ENCODE measurements at places on chromosomes 12 and 14.

GRCh38 chr12:110565894-110566871, 16.9 kb downstream of the PPTC7 start:
- peak; percentile 21 for DNase-seq

DNA sequence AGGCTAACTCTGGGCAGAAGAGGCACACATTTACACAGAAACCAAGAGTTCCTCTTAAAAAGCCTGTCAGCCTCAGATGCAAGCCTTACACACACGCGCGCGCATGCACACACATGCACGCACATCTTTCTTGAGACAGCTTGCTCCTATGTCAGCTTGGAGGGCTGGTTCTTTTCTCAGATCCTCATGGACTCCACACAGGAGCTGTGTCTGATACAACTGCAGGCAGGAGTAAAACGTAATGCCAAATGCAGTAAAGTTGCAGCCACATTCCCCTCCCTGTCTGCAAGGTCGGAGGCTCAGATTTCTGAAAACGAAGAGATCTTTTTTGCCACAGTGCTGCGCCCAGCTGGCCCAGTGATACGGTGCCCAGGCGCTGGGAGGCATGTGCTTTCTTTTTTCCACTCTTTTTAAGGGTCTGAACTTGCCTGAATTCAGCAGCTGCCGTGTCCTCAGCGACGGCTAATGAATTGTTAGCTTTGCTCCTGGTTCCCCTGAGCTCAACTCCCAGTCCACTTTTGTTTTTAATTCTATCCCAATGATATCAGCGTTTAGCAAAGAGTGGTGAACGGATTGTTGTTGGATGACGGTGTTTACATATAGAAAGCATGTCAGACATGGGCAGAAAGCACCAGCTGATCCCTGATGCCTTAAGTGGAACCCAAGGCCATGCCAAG, 72.9 kb upstream of the FOXN3 start:
- no peak for DNase-seq

DNA sequence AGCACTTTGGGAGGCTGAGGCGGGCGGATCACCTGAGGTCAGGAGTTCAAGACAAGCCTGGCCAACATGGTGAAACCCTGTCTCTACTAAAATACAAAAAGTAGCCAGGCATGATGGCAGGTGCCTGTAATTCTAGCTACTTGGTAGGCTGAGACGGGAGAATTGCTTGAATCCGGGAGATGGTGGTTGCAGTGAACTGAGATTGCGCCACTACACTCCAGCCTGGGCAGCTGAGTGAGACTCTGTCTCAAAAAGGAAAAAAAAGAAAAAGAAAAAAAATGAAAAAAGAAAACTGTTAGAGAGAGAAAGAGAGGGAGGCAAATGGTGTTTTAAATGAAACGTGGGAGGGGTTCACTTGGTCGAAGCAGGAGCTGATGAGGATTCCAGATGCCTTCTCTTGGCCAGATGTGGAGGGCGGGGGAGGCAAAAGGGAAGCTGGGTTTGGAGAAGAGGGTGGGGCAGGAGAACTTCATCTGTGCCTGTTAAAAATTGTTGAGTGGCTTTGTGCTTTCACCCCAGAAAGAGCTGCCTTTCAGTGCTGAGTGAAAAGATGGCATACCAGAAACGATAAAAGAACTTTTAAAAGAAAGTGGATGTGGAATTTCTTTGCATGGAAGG, 1.1 kb downstream of the EMP1 start:
- peak; percentile 67 for DNase-seq

DNA sequence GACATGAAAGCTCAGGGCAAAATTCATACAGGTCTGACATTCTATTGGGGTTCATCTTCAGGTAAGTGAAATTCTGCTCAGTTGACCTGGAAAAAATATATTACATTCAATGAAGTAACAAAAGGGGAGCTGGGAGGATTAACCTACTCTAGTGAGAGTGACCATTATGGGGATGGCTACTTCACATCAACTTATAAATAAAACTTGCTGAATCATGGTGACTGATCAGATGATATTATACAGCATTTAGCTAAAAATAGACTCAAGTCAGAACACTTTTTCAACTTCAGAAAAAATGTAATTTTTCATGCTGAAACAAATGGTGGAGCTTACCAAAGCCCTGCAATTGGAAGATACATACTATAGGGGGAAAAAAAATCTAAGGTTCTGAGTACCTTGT, 800.2 kb downstream of the FSCB start:
- DNase-seq = no peak

- DNase-seq = peak; percentile 22
Measured at GRCh38 chr14:61475316-61475715, 153.9 kb downstream of the PRKCH start.

- no peak for DNase-seq
Measured at GRCh38 chr12:30041096-30041495, 257.4 kb upstream of the TMTC1 start.

DNA sequence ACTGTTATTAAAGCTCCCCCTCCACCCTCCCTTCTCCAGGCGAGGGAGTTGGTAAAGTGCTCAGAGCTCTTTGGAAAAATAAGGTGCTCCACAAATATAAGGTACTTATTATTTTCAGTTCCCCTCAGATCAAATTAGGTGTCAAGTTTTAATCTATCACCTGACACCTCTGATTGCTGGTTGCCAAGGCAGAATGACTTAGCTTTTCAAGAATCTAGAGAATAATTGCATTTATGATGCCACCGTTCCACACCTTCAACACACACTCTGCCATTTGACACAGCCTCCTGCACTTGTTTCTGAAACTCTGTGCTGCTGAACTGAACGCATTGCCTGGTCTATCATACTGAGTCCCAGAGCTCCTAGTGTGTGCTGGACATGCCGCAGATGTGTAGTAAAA, 128.6 kb downstream of the CRACR2A start:
- no peak for DNase-seq

DNA sequence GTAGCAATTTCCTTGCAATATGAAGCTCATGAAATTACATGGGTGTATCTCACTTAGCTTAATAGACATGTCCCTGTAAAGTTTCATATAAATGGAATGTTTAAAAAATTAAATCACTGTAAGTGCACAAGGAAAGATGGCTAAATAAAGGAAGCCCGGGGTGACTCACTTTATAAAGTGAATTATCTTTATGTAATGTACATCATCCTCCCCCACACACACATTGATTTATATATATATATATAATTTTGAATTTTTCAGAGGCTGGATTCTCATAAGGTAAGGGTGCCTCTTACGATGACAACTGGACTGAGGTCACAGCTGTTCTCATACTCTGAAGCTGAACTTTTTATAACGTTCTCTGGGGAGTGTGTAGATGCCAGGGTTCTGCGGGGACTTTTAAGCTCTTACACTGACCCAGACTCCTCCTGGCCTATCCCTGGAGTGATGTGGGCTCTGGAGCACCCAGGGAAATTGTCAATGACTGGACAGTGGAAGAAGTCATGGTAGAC, 108.7 kb upstream of the HIF1A start:
- DNase-seq = no peak

- DNase-seq = peak; percentile 87
Measured at GRCh38 chr14:41609704-41610183, 3.1 kb downstream of the LRFN5 start.

- no peak for DNase-seq
Measured at GRCh38 chr14:104113631-104114420, 24.6 kb upstream of the KIF26A start.

DNA sequence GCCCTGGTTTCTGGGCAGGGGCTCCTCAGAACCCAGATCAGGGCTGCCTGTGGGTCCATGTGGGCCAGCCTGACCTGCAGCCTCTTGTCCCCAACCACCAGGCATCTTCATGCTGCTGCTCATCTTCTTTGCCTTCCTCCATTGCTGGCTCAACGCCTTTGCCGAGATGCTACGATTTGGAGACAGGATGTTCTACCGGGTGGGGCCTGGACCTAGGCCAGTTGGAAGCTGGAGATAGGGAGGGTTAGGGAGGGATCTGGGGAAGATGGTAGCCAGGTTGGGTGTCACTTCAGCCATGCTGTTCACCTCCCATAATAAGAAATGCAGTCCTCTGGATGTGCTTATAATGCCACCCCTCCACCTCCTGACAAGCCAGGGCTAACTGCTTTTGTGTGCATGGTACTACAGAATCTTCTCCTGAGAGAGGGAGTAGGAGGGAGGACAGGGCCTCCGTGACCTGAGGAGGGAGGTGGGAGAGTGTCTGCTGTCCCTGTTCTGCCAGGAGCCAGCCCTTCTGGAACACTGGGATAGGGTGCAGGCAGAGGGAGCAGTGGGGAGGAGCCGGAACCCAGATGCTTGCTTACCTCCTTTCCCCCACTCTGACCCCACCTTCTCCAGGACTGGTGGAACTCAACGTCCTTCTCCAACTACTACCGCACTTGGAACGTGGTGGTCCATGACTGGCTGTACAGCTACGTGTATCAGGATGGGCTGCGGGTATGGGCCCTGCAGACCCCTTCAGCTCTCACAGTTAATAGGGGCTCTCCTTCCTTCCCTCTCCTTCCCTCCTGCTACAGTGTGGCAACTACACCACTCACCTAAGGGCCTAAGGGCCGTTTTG, 17.6 kb downstream of the SOAT2 start:
- no peak for DNase-seq

- DNase-seq = no peak
Measured at GRCh38 chr12:11681207-11681606, 31.7 kb downstream of the ETV6 start.

DNA sequence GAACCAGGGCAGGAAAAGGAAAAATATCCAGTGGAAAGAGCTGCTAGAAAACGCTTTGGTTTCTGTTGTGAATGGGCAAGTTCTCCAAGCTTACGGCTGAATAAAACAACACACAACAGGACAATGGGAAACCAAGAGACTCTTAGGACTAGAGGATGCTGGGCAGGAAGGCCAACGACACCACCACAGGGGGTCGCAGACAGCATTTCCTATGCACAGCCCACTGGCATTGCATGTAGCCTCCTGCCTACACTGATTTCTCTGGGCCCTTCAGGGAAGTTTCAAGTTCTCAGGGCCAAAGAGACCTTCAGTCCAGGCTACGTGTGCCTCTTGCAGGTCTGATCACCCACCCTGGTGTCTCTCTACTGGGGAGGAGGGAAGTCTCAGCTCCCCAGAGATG, 108.0 kb downstream of the RIMBP2 start:
- DNase-seq = no peak

DNA sequence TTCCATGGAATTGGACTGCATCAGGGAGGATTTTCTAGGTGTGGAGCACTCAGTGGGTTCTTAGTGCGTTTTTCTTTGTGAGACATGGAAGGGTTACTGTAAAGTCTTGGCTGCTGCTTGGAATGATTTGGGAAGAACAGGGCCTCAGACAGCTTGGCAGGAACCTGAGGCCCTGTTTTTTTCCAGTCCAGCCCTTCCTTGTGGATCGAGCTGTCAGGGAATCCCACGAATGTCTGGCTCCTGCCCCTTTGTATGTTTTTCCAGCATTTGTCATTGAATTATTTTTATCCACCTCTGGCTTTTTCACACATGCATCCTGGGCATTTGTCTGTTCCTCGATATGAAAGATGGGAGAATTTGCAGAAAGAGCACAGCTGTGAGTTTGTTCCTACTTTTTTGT, 158.5 kb downstream of the TGFB3 start:
- DNase-seq = no peak

GRCh38 chr12:104273503-104273902, 30.0 kb upstream of the EID3 start:
- DNase-seq = no peak

DNA sequence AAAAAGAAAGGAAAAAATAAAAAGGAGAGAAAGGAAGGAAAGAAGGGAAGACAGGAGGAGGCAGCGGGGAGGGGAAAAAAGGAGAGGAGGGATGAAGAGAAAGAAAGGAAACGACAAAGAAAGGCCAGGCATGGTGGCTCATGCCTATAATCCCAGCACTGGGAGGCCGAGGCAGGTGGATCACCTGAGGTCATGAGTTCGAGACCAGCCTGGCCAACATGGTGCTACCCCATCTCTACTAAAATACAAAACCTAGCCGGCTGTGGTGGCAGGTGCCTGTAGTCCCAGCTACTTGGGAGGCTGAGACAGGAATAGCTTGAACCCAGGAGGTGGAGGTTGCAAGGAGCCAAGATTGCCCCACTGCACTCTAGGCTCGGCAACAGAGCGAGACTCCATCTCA, 18.4 kb downstream of the ATXN2 start:
- no peak for DNase-seq

GRCh38 chr14:85948153-85948552, 418.2 kb downstream of the FLRT2 start:
- no peak for DNase-seq

- DNase-seq = peak; percentile 89
Measured at GRCh38 chr14:60723907-60724618, at the start of gene SIX4. TSS of gene SIX4 (minus strand) at chr14:60724351. CDS start at chr14:60724074, 277 bp downstream.

- no peak for DNase-seq
Measured at GRCh38 chr12:8145754-8146441, 10.9 kb upstream of the ZNF705A start.

DNA sequence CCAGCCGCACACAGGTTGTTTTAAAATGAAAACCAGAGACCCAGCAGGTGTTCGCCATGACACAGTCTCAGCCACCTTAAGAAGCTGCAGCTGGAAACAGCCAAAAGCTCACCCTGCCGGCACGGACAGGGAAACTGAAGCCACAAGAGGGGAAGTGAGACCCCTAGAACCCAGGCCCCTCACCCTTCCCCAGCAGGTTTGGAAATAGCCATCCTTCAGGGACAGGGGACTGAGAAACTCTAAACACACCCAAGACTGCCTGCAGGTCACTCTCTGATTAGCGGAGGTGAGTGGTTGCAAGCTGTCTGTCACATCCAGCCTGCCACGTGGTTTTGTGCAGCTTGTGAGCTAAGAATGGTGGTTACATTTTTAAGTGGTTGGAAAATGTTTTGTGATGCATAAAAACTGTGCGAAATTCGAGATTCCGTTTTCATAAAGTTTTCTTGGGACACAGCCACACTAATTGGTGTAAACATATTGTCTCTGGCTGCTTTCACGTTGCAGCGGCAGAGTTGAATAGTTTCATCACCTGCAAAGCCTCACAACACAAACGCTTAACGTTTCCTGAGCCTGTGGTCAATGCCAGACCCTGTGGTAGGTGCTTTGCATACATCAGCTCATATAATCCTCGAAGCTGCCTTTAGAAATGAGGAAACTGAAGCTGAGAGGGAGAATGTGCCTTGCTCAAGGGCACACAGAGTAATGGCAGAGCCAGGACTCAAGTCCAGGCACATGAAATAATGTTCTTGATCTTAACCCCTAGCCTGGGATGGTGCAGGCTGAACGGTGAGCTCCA, 1.7 kb upstream of the SELPLG start:
- peak; percentile 49 for DNase-seq

GRCh38 chr14:50055461-50056228, 60.7 kb downstream of the VCPKMT start:
- DNase-seq = no peak

DNA sequence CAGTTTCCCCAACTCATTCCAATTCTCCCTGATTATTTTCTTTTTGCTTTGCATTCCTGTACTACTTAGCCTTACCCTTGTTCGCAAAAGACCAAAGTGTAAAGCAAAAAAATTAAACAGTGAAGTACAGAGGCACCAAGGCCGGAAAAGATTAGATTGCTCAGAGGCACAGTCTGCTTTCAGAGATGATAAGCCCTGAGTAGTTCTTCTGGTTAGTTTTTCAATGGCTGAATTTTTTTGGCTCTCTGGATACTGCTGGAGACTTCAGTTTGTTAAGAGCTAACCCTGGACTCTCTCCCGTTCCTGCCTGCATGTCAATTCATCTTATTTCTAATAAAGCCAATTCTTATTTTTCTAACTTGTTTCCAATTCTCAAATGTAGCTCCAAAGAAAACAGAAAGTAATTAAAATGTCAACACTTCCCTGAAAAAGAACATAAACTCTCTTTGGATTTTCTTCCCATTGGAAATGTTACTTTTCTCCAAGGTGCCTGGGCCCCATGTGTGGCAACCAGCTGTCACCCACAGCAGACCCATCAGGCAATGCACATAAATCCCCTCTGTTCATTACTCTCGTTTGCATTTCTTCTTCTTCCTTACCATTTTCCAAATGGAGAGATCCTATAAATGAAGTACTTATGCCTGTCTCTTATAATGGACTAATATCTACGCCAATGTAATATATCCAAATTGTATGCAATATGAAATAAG, 142.8 kb downstream of the BTG1 start:
- DNase-seq = no peak
